ENCODE measurements at places on chromosomes 16 and 17. TPM values are rescaled to one million over a fixed set of nuclear protein-coding genes. Genes with fewer than 3 reads are reported as not detected.

KRT14 gene
- 7.8 TPM for polyA plus RNA-seq

DHRS7C gene
- polyA plus RNA-seq, result not detected

LPCAT2 gene
- polyA plus RNA-seq, result 5.6 TPM

ZNF423 gene
- 8.7 TPM for polyA plus RNA-seq

SPATA22 gene
- polyA plus RNA-seq, result 0.27 TPM

CLEC18B gene
- 0.45 TPM for polyA plus RNA-seq

NOG gene
- 0.14 TPM for polyA plus RNA-seq

ZSCAN10 gene
- polyA plus RNA-seq, result not detected

TMEM235 gene
- polyA plus RNA-seq, result 0.06 TPM

SLC6A2 gene
- 0.24 TPM for polyA plus RNA-seq

GRIN2C gene
- 0.56 TPM for polyA plus RNA-seq
